Common myeloid progenitor, CD34-positive (primary cell): ENCODE measurements at places on chromosomes 6 and 20.

- no peak for DNase-seq
Observed at GRCh38 chr6:55617272-55617671, 38.3 kb upstream of the HMGCLL1 start.

GRCh38 chr6:33372526-33373123, 19.0 kb upstream of the KIFC1 start:
- DNase-seq: peak; percentile 20

DNA sequence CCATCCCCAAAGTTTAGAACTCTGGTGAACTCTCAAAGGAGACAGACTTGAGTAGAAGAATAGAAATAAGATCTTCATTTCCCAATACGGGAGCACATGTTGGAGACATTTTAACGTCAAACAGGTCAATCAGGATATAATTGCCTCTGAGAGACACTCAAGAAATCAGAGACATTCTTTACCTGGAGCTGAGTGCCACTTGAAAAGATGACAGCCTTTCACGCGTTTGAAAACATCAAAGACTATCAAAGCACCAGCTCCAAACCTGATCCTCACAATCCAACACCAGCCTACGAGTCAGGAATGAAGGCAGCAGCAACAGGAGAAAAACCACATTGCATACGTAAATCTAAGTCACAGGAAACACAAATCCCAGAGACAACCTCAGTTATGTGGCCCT, 571.5 kb upstream of the CDH4 start:
- no peak for DNase-seq

DNA sequence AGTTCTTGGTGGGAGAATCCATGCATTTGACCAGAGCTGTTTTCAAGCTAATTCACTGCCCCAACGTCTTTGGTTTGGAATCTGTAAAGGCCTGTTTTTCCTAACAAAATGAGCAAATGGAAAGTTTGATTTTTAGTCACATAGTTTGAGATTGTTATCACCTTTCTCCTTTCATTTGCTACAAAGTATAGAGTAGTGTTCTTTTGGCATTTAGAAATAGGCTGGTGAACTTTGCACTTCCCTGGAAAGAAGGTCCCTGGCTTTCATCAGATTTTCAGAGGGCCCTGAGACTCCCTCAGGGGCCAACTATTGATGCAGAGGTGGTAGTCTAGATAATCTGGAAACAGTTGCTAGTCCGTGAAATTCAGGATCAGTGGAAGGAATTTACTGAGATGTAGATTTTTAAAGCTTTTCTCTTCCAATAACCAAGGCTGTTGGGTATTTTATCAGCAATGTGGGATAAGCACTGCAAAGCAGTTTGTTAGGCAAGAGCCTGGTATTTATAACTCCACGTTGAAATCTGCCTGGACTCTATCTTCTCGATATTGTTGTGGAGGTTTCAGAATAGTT, 1.7 kb downstream of the ARFGEF2 start:
- DNase-seq: no peak

GRCh38 chr6:32852844-32853540, 512 bp downstream of the TAP1 start:
- peak; percentile 59 for DNase-seq

GRCh38 chr6:35087361-35088280, 53.5 kb downstream of the TCP11 start:
- no peak for DNase-seq

GRCh38 chr6:29527126-29527525, 32.4 kb downstream of the UBD start:
- DNase-seq: no peak

DNA sequence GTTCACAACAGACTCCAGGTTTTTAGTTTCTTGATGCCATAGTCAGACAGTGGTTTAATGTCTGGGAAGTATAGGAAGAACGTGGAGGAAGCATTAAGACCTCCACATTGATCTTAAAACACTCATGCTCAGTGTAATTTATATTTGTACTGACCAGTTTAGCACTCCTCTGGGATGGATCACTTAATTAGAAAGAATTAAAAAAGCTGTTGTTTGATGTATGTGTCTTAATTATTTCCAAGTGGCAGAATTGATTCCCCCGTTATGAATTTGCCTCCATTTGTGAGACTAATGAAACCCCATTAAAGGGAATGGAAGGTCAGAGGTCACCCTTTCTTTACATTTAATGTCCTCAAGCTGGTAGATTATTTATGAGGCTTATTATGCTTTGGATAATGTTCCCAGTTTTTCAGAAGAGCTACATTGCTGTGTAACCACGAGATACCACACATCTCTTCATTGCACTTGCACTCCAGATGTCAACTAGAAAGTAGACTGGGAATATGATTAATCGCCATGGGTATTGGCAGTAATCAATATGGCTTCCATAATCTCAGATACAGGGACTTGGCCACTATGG, 270.0 kb upstream of the JAG1 start:
- DNase-seq: no peak

DNA sequence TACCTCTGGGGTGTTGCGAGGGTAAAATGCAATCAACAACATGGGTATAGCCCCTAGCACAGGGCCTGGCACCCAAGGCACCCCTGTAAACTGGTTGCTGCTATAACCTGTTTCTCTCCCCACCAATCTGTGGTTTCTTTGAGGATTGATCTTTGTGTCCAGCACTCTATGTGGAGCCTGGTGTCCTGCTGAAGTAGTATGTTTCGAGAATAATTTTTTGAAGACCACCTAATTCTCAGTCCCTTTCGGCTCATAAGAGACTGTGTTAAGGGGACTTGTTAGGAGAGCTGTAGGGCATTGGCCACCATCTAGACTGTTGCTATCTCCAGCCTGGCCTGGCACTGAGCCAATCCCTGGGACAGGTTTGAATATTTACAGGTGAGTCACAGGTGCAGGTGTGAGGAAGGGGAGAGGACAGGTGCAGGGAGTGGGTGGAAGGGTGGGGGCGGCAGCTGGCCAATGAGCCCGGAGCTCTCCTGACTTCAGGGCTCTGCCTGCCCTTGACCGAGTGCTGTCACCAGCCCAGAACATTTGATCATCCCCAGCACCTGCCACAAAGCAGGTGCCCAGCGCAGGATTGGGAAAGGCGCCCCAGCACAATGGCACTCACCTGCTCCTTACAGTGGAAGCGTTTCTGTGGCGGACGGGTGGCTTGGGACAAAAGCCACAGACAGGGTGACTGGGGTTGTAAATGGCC, 8.1 kb upstream of the C20orf144 start:
- no peak for DNase-seq

DNA sequence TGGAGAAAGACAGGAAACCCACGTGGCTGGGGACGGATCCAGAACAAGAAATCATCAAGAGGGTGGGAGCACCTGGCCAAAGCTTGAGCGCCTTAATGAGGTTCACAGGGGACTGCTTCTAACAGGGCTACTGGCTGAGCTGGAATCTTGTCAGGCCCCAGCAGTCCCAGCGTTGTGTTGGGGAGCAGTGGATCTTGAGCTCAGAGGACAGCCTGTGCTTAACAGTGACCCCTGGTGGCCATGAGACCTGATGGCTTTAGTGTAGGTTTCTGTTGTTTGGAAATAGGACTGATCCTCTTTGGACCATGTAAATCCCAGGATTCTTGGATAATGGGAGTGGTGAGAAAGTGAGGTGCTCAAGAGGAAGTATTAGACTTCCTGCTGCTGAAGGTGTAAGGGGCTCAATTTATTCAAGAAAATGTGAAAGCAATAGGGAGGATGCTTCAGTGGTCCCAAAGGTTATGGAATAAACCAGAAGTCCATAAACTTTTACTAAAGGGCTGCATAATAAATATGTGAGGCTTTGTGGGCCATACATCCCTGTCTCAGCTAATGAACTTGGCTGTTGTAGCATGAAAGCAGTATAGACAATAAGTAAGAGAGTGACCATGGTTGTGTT, 216.2 kb downstream of the NFATC2 start:
- peak; percentile 66 for DNase-seq

GRCh38 chr6:57432919-57433684, 115.7 kb downstream of the PRIM2 start:
- DNase-seq: peak; percentile 12

DNA sequence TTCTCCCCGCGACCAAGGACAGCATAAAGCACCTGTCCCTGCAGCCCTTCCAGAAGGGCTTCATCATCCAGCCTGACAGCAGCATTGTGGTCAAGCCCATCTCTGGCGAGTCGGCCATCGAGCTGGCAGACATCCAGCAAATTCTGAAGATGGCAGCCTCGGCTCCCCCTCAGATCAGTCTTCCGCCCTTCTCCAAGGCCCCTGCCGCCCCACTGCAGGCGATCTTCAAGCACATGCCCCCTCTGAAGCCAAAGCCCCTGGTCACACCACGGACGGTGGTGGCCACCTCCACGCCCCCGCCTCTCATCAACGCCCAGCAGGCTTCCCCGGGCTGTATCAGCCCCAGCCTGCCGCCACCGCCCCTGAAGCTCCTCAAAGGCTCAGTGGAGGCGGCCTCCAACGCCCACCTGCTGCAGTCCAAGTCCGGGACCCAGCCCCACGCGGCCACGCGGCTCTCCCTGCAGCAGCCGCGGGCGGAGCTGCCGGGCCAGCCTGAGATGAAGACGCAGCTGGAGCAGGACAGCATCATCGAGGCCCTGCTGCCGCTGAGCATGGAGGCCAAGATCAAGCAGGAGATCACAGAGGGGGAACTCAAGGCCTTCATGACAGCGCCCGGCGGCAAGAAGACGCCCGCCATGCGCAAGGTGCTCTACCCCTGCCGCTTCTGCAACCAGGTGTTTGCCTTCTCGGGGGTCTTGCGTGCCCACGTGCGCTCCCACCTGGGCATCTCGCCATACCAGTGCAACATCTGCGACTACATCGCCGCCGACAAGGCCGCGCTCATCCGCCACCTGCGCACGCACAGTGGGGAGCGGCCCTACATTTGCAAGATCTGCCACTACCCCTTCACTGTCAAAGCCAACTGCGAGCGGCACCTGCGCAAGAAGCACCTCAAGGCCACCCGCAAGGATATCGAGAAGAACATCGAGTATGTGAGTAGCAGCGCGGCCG, 83.3 kb downstream of the SSR1 start:
- no peak for DNase-seq

DNA sequence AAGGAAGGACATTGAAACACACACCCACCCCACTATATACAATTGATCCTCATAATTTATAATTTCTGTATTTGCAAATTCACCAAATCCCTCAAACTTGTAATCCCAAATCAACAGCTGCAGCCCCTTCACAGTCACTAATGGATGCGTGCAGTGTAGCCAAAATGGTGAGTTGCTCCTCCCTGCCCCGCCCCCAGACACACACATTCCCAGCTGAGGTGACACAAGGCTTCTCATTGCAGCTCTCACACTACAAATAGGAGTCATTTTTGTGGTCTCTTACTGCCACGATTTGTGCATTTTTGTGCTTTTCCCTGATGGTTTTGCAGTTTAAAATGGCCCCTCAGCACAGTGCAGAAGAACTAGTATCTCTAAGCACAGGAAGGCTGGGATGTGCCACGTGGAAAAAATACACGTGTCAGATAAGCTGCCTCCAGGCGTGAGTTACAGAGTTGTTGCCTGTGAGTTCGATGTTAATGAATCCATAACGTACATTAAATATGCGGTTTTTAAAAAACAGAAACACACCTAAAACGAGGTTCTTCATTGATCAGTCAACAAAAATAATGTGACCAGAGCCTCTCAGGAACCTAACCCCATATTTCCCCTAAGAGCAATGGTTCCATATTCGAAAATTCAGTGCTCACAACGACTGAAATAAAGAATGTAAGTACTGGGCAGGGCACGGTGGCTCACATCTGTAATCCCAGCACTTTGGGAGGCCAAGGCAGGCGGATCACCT, 8.2 kb downstream of the ATP9A start:
- DNase-seq: no peak

DNA sequence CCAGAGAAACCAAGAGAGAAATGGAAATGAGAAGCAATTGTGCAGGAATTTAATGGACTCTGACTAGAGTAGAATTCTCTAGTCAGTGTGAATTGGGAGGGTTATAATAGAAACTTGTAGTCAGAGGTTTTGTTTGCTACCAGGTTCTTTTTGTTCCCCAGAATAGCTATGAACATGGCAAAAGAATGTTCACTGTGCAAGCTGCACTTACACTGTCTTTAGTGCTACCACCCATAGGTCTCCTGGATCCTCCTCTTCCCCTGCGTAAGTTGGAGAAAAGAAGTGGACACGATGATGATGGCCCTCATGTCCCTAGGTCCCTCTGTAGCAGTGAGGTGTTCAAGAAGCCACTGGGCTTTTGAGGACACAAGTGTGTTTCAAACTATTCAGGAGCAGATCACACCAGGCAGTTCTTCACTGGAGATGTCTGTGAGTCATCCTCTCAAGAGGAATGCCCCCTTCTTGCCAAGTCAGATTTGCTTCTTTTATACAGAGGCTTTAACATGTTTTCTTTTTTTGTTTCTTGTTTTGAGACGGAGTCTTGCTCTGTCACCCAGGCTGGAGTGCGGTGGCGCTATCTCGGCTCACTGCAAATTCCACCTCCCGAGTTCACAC, 47.6 kb upstream of the SMIM8 start:
- DNase-seq: no peak

DNA sequence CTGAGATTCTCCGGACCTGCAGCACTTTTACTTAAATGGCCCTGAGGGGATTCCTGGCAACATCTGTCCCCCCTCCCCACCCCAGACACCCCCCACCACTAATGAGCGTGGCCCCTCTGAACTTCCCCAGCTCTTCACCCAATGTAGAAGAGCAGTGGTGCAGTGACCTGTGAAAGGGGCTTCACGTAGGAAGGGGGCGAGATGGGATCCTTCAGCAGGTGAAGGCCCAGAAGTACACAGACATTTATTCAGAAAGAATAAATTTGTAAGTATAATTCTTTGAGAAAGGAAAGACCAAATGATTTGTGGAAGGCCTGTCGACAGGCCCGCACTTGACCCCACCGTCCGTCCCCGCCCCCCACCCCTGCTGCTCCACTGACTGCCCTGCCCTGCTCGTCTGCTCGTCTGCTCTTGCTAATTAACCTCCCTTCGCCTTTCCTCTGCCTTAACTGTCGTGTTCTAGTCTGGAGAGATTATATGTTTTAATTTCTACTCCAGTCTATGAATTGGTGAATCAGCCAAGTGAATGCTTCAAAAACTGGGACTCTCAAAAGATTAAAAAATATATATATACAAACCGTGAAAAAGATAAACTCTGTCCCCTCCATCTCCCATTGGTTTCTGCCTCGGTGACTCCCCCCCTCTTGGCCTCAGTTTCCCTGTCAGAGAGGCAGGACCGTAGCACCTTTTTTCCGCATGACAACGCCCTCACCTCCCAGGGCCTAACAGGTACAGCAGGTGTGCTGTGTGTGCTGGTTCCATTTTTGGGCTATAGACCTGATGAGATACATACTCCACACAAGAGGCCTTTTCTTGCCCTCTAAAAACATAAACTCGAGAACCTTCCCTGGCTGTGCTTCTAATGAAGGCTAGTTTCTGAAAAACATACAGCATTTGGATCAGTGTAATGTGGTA, 49.2 kb downstream of the GNAS start:
- no peak for DNase-seq

DNA sequence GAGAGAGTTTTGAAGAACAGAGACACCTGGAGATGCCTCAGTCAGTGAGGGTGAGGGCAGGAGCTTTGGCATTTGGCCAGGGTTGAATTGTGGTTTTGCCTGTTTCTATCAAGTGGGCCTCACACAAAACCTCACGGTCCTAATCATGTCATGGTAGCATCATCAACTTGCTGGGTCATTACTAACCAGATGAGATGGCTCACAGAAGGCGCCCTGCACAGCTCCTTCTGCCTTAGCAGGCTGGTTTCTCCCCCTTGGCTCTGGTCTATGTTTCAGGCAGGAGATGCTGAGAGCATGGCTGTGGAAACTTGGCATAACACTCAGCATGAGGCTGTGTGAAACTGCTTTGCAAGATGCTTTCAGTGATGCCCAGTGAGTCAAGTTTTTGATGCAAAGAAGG, 99.3 kb downstream of the LRRC1 start:
- DNase-seq: peak; percentile 58
